CD4-positive, alpha-beta T cell treated with Interleukin-1 beta for 1 hour (primary cell): ENCODE measurements at places on chromosomes 16 and 17.

GRCh38 chr17:63405741-63406261, 40.3 kb downstream of the CYB561 start:
- no peak for DNase-seq

DNA sequence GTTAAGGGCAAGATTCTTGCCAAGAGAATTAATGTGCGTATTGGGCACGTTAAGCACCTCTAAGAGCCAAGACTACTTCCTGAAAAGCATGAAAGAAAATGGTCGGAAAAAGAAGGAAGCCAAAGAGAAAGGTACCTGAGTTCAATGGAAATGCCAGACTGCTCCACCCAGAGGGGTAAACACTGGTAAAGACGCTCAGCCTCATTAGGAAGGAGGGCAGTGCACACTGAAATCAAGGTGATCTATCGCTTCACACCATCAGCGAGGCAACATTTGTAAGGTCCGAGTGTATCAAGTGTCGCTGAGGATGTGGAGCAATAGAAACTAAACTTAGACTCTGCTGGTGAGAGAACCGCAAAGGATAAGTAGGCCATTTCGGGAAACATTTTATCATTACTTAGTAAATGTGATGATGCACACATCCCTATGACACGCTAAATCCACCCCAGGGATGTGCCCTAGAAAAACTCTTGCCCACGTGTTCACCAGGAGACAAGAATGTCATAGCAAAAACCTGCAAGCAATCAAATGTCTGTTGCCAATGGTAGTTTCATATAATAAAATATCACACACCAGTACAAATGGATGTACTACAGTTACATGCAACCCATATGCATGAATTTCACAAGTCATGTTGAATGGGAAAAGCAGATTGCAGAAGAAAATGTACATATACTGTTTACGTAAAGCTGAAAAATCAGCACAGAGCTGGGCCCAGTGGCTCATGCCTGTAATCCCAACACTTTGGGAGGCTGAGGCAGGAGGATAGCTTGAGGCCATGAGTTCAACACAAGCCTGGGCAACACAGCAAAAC, 23.6 kb downstream of the CNTROB start:
- DNase-seq = no peak

- DNase-seq = no peak
These were observed 15.4 kb upstream of the DNASE1 start for GRCh38 chr16:3638916-3639644.

DNA sequence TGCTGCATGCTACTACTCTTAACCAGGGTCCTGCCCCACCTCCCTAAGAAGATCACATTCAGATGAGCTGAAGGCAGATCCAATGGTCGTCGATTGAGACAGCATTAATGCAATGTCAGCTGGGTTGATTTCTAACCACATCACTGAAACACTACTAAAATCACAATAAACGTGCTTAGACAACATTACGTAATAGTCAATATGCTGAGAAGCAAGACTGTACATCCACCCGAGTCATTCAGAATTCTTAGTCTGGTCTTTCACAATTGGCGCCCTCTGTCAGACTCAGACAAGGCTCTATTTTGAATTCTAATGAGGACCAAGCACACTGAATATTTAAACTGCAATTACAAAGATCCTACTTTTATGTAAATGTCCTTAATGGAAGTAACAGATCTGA, 205.2 kb downstream of the STX8 start:
- no peak for DNase-seq

DNA sequence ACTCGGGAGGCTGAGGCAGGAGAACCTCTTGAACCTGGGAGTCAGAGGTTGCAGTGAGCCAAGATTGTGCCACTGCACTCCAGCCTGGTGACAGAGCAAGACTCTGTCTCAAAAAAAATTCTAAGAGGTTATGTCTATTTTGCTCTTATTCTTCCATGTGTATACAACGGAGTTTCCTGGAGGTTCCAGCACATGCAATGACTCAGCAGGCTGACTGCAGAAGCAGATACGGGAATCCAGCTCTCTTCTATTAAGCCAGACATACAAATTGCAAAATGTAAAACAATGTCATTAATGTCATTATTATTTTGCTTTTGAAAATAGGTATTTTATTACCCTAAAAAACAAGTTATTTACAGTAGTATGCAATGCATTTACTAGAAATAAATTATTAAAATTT, 18.4 kb downstream of the MIEF2 start:
- no peak for DNase-seq

- DNase-seq = no peak
These were observed 108.6 kb downstream of the PITPNC1 start for GRCh38 chr17:67485666-67486065.

GRCh38 chr17:37683454-37683984, 40.3 kb upstream of the DDX52 start:
- DNase-seq = no peak

- peak; percentile 18 for DNase-seq
These were observed 135.1 kb upstream of the CORO6 start for GRCh38 chr17:29757788-29758187.

GRCh38 chr17:34620458-34620857, 41.1 kb downstream of the TMEM132E start:
- DNase-seq = no peak

GRCh38 chr17:49063652-49064051, 66.5 kb downstream of the IGF2BP1 start:
- no peak for DNase-seq

DNA sequence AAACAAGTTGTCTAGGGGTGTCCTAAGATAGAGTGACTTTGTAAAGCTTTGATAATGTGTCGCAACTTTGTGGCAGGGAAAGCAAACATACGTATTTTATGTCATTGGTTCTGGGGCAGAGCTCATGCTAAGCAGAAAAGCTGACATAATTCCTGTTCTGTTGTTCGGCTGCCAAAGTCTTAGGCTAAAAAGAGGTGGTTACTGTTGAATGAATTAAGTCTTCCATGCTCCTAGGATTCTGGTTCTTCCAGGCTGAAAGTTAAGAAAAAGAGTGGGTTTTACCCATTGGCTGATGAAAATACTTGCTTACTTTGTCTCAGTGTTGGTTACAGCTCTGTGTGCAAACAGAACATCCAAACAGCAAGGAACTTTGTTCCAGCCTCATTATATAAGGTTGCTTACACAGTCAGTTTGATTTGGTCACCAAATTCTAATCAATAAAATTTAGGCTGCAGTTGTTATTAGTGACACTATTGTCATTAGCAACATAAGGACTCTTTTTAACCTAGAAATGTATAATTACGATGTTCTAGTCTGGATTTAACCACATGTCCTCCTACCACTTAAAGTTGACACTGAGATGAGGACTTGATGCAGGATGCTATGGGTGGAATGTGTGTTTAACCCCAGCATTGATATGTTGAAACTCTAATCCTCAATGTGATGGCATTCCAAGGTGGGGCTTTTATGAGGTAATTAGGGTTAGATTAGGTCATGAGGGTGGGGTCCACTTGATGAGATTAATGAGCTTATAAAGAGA, 114.0 kb upstream of the GOT2 start:
- no peak for DNase-seq

GRCh38 chr16:11738742-11739544, 3.7 kb downstream of the TXNDC11 start:
- no peak for DNase-seq

DNA sequence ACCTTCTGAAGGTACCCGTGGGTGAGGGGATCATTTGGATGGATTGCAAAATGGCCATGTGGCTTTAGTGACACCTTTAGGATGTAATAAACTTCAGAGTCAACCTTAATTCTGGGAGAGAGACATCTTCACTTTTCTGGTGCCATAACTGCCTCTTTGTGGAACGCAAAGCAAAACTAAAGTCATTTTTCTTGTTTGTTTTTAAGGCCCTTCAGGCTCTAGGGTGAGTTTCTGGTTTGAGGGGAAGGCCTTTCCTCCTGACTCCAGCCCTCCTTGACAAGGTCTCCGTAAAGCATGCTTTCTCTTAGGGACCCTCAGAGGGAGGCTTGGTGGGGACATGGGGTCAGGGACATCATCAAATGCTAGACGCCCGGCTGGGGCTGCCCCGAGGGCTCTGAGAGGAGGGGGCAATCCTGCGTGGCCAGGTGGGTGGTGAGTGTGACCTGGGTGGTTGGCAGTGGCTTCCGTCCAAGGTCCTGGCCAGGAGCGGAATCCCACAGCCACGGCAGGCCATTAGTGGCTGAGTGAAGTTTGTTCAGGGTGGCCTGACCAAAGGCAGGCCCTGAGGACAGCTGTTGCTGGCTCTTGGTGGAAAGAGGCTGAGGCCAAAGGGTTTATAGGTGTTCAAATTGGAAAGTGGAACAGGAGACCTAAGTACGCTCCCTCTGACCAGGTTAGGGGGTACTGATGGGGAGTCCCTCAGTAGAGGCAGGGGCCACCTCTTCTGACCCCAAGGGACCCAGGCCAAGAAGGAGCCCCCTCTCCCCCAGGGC, 112.2 kb downstream of the METRNL start:
- no peak for DNase-seq

- no peak for DNase-seq
These were observed 175.7 kb downstream of the PARN start for GRCh38 chr16:14454391-14454790.

DNA sequence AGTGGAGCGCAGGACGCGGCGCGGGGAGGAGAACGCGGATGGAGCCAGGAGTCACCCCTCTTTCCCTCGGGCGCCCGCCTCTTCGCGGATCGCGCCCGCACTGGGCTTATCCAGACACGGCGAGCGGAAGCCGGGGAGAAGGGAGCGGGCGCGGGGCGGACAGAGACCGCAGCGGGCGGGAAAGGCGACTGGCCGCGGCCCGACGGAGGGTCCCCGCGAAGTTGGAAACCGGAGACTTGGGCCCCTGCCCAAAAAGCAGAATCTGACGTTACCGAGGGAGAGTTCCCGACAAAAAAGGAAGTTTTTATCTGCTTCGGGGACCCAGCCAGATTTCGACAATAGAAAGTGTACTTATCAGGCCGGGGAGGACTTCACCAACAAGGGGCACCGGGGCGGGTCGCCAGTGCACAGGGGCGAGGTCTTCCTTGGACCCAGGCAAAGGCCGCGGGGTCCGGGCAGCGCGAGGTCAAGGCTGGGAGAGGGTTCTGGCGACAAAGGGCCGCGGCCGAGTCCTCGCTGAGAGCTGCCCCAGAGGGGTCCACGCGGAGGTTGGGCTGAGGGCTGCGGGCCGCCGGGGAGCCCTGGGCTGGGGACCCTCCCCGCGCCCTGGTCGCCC, 519 bp downstream of the ST6GALNAC2 start:
- peak; percentile 9 for DNase-seq

- DNase-seq = no peak
These were observed 31.3 kb downstream of the MPHOSPH6 start for GRCh38 chr16:82138478-82139285.
